ENCODE measurements at places on chromosomes 1 and 21.

- DNase-seq: no peak
Observed at GRCh38 chr1:222754366-222755139, 17.6 kb downstream of the FAM177B start.

DNA sequence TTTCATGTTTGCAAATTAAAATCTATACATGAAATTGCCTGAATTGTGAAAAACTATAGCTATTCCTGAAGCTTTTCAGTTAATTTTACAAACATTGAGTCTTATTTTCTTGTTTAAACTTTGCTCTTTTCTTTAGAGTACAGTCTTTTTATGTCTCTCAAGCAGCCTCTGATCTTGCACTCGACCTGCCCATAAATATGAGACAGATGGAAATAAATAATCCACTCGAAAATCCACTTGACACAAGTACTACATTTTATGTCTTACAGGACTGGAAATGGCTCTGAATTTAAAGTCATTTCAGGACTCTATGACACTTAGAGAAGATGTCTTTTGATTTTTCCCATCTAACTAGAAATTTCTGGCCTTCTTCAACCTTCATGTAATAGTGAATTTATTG lies 283.8 kb downstream of the USP25 start:
- no peak for DNase-seq

DNA sequence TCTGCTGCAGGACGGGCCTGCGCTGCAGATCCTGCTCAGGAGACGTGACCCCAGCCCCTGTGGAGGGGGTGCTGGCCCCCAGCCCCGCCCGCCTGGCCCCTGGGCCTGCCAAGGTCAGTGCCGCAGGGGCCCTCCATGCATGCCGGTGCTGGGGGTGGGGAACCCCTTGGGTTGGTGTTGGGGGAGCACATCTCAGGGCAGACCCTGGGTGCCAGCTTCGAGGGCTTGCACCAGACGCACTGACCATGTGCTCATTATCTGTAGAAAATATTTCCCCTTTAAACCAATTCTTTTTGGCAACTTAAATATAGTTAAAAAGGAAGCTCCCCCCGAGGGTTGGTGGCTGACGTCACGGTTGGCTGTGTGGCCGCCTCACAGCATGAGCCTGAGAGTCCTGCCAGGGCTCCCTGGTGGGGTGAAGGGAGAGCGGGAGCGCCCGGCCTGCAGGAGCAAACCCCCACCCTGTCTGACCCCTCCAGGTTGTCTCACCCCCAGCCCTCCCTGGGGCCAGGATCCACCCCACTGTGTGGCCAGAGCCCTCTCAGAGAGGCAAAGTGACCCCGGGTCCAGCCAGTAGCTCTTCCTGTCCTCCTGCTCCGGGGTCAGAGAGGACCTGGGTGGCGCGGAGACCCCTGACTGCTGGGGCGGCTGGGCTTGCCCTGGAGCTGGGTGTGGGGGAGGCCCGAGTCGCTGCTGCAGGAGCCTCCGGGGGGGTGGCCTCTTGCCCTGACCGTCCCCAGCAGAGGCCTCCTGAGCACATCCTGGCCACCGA lies 5.3 kb upstream of the PFKL start:
- DNase-seq: no peak

GRCh38 chr1:166026555-166026954 lies 140.2 kb downstream of the FAM78B start:
- no peak for DNase-seq

- no peak for DNase-seq
Observed at GRCh38 chr1:77994117-77994705, 10.5 kb upstream of the DNAJB4 start.

DNA sequence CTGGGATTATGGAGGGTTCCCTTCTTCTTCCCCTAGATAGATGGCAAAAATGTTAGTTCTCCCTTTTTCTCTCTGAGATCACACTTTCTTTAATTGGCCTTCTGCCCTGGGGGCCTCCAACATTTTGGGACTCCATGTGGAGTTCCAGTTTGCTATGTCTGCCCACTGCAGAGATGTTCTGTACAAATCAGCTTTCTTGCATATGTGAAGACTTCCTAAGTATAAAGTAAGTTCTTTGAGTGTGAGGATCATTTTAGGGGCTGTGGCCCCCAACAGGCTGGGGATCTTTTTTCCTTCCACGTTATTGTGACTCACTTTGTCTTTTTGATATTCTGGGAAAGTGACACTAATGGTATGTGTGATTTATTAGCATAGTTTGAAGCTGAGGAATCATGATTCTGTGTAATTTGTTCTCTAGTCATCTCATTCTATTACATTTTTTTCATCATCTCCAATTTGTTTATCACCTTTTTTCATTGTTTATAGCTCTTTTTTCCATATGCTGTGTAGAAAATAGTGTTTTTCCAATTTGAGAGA lies 48.2 kb downstream of the HHAT start:
- no peak for DNase-seq

GRCh38 chr1:48236716-48237470 lies 14.4 kb downstream of the SLC5A9 start:
- DNase-seq: no peak

DNA sequence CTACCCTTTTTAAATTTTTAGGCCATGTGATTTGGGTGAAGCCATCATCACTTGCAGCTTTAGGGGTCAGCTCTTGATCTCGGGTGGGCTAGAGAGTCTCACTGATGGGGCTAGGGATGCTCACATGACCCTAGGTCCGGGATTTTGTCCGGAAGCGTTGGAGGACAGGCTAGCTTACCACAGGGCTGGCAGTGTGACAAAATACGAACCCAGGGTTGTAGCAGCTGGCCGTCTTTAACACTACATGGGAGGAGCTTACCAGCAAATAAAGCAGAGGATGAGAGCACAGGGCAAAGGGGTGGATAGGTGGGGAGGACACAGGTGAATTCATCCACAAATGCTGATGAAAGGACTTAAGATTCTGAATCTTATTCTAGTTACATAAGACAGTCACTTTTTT lies 21.9 kb downstream of the GPR161 start:
- DNase-seq: no peak

- no peak for DNase-seq
Observed at GRCh38 chr1:112021263-112021662, 31.8 kb upstream of the KCND3 start.

- no peak for DNase-seq
Observed at GRCh38 chr1:41954533-41954944, 35.8 kb upstream of the HIVEP3 start.

DNA sequence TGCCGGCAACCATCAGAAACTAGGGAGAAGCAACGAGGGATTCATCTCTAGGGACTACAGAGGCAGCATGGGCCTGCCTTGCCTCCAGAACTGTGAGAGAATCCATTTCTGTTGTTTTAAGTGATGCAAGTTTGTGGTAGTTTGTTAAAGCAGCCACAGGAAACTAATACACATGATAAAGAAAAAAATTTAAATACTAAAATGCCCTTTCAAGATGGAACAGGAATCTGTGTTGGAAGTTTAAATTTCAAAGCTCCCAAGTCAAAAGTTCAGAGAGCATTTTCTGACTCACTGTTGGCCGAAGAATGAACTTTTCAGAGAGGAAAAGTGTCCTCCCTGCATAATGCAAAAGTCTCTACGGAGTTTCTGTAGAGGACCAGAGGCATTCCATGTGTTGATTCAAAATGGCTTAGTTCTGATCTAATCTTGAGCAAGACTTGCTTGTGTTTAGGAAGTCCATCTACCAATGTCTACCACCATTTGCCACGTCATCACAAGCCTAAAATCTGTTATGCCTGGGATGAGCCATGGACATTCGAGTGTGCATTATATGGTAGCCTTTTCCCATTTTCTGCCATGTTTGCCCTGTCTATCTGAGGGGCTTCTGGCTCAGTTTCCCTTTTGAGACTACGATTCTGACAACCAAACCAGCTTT lies 22.4 kb upstream of the ARHGAP29 start:
- DNase-seq: no peak

- no peak for DNase-seq
Observed at GRCh38 chr1:22450351-22451021, 1.2 kb upstream of the ZBTB40 start.

- DNase-seq: no peak
Observed at GRCh38 chr1:38814444-38814983, 45.1 kb downstream of the RRAGC start.

- no peak for DNase-seq
Observed at GRCh38 chr1:37325509-37326437, 148.6 kb upstream of the ZC3H12A start.

- no peak for DNase-seq
Observed at GRCh38 chr1:204114606-204115005, 37.2 kb downstream of the ETNK2 start.

GRCh38 chr1:46529031-46529630 lies 22.3 kb downstream of the KNCN start:
- DNase-seq: no peak

DNA sequence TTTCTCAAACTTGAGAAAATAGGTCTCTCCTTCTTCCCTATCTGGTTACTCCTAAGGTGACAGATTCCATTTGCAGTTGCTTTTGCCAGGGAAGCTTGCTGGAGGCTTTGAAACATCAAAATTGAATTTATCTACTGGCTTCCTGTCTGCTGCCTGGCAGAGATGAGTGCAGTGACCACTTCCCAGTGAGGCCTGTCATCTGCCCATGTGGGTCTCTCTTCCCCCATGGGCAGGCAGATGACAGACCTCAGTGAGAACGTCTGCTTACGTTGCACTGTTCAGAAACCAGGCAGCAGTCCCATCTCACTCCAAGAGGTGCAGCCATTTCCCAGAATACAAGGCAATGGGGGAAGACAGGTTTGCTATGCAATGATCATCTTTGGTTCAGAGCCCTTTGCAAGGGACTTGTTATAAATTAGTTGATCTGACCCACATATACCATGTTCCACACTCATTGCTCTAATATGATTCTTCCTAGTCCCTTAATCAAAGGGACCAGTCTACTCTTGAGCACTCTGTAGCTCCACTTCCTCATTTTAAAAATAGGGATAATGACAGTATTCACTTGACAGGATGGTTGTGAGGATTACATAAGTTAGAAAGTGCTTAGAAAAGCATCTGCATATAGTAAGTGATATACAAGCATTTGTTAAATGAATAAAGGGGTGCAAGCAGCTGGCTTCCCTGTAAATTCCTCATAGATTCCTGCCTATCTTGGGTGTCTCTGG lies 10.6 kb downstream of the PGBD5 start:
- no peak for DNase-seq

DNA sequence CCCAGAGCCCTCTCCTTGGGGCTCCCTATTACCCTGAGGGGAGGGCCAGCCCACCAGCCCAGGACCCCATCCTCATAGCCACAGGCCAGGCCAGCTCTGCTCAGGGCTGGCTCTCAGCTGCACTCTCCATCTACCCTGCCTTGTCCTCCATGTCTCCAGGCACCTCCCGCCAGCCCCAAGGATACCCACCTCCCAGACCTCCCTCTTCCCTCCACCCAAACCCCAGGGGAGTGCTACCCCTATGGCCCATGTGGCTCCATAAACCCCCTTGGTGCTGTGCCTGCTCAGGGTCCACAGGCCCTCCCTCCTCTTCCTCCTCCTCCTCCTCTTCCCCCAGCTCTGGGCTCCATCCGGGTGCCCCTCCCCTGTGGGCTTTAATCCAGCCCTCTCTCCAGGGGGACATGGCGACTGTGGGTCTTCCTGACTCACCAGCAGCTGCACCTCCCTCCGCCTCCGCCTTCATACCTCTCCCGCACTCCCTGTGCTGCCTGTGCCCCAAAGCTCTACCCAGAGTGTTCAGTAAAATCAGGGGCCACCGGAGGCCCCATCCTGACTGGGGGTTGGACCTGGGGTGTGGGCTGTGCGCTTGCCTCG lies 9.1 kb downstream of the YBEY start:
- no peak for DNase-seq

DNA sequence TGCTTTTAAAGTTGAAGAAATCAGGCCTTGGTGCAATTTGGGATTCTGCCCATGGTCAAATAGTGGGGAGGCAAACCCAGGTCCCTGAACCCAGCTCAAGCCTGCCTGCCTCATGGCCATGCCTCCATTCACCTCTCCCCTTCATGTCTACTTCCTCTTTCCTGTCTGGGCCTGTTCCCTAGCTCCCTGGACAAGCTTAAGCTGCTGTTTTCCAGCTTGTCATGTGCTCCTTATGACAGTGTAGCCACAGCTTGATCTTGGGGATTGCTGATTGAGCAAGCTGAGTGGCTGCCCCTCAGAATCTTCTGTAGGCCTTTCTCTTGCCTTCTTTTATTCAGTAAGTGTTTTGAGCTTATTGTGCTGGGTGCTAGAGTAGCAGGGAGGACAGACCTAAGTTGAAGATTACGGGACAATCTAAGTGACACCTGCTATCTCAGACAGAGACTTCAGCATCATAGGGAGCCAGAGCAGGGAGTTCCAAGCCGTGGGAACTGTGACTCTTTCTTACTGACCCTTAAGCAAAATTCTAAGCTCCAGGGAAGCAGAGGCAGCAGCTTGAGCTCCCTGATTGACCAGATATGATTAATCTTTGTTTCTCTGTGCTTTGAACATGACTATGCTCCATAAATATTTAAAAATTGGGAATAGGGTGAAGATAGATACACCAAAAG lies 520 bp upstream of the MR1 start:
- DNase-seq: no peak

- DNase-seq: no peak
Observed at GRCh38 chr1:22627331-22627730, 9.1 kb upstream of the C1QA start.

DNA sequence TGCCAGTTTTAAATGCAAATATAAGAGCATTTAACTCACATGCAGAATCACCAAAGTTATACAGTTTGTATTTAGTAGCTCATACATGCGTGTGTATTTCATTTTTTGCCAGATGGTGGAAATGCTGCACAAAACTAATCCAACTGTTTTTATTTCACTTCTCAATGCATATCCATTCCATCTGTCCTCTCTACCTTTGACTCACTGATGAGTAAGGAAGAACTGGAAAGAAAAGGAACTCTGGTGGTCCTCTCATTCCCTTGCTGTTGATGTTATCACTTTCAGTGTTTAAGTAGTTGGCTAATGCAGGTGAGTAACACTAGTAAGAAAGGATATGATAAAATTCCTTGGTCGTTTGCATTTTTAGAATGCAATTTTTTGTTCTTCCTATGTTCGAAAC lies 5.7 kb upstream of the SLC1A7 start:
- no peak for DNase-seq

GRCh38 chr1:56450004-56450666 lies 129.2 kb downstream of the PLPP3 start:
- DNase-seq: no peak

- no peak for DNase-seq
Observed at GRCh38 chr1:25821630-25822091, 1.9 kb downstream of the MTFR1L start.

DNA sequence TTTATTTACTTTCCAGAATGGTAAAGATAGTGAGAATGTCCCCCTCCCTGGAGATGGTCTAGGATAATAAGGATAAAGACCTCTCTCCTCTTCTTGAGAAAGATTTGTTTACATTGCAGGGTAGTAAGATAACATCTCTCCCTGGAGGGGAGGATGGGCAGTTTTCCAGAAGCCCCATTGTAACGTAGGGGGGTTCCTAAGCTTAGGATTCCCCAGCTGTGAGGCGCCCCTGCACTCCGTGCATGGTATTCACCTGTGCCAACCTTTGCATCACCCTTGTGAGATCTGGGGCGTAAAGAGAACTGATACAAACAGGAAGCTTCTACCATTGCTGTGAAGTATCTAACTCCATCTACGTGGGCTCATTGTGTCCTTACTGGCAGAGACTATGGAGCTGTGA lies 148.7 kb upstream of the DNAH14 start:
- DNase-seq: no peak

- no peak for DNase-seq
Observed at GRCh38 chr1:117610036-117610435, 4.2 kb downstream of the TENT5C start.

- DNase-seq: no peak
Observed at GRCh38 chr21:21231913-21232312, 233.7 kb downstream of the NCAM2 start.
